ENCODE measurements at places on chromosomes 16 and 17. TPM values are rescaled to one million over a fixed set of nuclear protein-coding genes. Genes with fewer than 3 reads are reported as not detected.
A peak's percentile ranks its signal among the peaks of the same experiment; 100 is the strongest.

Gene NACA2
- not detected for total RNA-seq

- no peak for DNase-seq
- no peaks in the 10 kb centered on the region for H3K4me1 ChIP-seq
- H3K4me3 ChIP-seq = no peak overlapping the region
- H3K27ac ChIP-seq = no peak overlapping the region
- no peaks in the 10 kb centered on the region for H3K36me3 ChIP-seq
Observed at GRCh38 chr17:9932491-9932890, 27.4 kb upstream of the RCVRN start.

Gene SLC5A10
- total RNA-seq = not detected

Gene ESRP2
- 0.27 TPM for total RNA-seq

DNA sequence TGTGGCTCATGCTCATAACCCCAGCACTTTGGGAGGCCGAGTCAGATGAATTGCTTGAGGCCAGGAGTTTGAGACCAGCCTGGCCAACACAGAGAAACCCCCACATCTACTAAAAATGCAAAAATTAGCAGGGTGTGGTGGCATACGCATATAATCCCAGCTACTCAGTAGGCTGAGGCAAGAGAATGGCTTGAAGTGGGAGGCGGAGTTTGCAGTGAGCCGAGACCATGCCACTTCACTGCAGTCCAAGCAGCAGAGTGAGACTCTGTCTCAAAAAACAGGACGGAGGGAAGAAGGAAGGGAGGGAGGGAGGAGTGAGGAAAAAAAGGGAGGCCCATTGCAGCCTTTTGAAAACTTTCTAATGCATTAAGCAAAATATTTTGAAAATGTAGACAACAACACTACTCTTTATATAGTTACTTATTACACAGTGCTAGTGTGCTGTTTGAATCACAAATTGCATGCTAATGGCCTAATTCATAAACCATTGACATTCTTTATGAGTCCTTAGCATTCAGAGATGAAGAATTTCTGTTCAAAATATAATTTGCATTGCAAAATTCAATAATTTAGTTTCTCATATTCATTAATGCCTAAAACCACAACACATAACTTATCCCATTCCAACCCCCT, 59.4 kb downstream of the TMEM114 start:
- H3K27me3 ChIP-seq = peaks cover 6% of the 10 kb centered on the region
- DNase-seq = no peak
- H3K4me1 ChIP-seq = no peaks in the 10 kb centered on the region
- H3K4me3 ChIP-seq = no peak overlapping the region
- H3K36me3 ChIP-seq = no peaks in the 10 kb centered on the region

- H3K27me3 ChIP-seq = peaks cover 7% of the 10 kb centered on the region
- DNase-seq = no peak
- no peaks in the 10 kb centered on the region for H3K4me1 ChIP-seq
- H3K36me3 ChIP-seq = no peaks in the 10 kb centered on the region
- no peak overlapping the region for H3K4me3 ChIP-seq
Observed at GRCh38 chr17:27976331-27976730, 66.1 kb upstream of the NLK start.

Gene AURKB
- total RNA-seq = 184 TPM

DNA sequence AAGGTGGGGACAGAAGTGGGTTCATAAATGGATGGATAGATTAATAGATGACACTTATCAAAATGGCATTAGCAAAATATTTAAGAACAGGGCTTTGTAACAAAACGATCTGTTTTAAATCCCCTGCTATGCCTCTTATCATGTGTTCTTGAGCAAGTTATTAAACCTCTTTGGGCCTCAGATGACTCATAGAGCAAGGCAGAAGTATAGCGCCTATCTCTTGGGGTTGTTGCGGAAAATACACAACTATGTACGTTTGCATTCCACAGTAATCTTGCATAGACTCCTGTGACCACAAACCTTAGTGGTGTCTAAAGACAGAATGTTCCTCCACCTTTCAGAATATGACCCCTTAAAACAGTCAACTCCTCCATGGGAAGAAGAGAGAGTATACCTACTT, 116.8 kb downstream of the CDYL2 start:
- no peak overlapping the region for H3K27ac ChIP-seq
- H3K4me1 ChIP-seq = peaks cover 15% of the 10 kb centered on the region
- no peak overlapping the region for H3K4me3 ChIP-seq
- H3K27me3 ChIP-seq = no peaks in the 10 kb centered on the region
- peaks cover 9% of the 10 kb centered on the region for H3K36me3 ChIP-seq
- no peak for DNase-seq

Gene KRT27
- total RNA-seq = not detected

GRCh38 chr17:76087531-76087930, 8.5 kb downstream of the ZACN start:
- DNase-seq = no peak
- no peak overlapping the region for H3K27ac ChIP-seq
- no peaks in the 10 kb centered on the region for H3K27me3 ChIP-seq
- H3K4me3 ChIP-seq = no peak overlapping the region
- H3K36me3 ChIP-seq = peaks cover 20% of the 10 kb centered on the region
- no peaks in the 10 kb centered on the region for H3K4me1 ChIP-seq

DNA sequence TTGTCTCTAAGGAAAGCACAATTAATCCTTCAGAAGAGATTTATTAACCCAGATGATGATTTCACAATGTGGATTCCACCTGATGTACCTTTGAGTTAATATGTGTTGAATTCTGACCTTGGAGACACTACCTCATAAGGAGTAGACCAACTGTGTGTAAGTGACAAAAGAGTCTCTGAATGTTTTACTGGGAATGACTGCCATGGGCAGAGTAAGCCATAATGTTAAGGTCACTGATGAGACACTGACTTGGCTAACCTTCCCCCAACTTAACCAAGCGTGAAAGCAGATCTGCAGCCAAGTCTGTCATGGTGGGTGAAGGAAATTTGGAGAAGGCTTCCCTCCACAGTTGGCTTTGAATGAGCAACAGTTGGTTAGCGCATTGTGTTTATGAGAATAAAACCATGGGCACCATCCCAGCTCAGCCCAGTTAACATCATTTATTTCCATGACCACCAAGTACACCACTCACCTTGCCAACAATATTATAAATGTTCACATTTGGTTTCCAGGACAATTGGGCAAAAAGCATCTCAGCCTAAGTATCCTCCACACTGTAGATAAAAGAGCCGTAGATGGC, 618.5 kb downstream of the KCNJ2 start:
- no peaks in the 10 kb centered on the region for H3K27me3 ChIP-seq
- no peaks in the 10 kb centered on the region for H3K4me1 ChIP-seq
- no peak for DNase-seq

DNA sequence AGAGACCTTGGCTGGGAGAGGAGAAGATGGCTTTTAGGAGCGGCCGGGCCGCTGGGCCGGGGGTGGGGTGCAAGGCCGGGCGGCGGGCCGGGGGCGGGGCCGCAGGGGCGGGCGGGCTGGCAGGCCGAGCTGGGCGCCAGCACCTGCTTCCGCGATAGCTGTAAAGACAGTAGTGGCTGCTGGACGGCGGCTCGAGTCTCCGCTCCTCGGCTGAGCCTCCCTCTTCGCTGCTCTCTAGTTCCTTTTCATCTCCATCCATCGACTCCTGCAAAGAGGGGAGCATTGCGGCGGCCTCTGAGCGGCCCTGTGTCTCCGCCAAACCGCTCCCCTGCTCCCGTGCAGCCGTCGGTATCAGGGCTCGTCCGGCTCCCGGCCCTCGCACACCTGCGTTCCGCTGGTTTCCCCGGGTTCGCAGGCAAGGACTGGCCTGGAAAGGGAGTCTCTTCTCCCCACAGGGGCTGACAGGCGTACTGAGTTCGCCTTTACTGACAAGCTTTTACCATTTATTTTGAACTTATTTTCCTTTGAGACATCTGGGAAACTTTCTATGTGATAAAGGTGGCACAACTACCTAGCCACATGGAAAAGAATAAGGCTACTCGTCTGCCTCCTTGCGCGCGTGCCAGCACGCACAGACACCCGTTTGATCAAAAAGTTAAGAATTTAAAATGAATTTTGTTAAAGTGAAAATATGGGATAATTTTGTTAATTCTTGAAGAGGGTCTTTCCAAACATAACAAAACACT, at the start of gene C17orf75:
C17orf75 (minus strand) TSS at position 317 of the 746 bp plus-strand sequence; CDS start at position 283, 34 bp downstream.
- no peaks in the 10 kb centered on the region for H3K27me3 ChIP-seq
- H3K27ac ChIP-seq = peak within 1 kb of the TSS; percentile 87
- peak; percentile 87 for DNase-seq
- peaks cover 9% of the 10 kb centered on the region for H3K36me3 ChIP-seq
- peaks cover 20% of the 10 kb centered on the region for H3K4me1 ChIP-seq

DNA sequence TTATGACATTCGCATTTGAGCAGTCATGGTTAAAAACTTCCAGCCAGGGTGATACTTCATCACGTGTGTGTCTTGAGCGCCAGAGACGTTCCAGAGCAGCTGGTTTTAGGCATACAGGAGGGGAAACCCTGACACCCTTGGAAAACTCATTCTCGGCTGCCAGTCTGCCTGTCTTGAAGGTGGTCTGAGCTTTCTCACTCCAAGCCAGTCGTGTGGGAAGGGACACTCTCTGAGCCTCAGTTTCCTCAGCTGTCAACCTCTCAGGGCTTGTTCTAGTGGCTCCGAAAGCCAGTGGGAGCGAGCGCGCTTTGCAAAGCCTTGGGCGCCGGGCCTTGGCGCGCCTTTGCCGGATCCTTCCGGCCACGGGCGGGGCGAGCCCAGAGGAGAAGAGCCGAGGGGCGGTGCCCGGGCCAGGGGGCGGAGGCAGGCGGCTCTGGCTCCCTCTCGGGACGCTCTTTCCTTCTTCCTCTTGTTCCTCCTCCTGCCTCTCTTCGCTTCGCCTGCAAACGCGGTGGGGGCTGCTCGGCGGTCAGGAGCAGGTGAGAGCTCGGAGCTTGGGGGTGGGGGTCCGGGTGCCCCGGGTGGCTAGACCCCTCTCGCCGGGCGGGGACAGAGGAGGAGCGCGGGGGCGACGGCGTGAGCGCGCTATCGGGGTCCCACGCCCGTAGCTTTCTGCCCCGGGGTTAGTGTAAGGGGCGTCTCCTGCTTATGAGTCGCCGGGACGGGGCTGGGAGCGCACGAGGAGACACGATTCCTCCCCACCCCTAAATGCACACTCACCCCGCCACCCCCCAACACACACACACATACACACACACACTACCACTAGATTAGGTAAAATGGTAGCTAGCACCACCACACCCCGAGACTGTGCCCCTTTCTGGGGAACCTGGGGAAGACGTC, at the start of gene LDAF1:
LDAF1 (plus strand) TSS at position 467 of the 903 bp plus-strand sequence. CDS start 2,509 bp downstream, outside the sequence.
- no peaks in the 10 kb centered on the region for H3K27me3 ChIP-seq
- peak within 1 kb of the TSS; percentile 77 for H3K4me3 ChIP-seq
- H3K36me3 ChIP-seq = peaks cover 8% of the 10 kb centered on the region
- peak within 1 kb of the TSS; percentile 5 for H3K27ac ChIP-seq
- H3K4me1 ChIP-seq = peaks cover 24% of the 10 kb centered on the region

Gene MFAP4
- total RNA-seq = not detected

DNA sequence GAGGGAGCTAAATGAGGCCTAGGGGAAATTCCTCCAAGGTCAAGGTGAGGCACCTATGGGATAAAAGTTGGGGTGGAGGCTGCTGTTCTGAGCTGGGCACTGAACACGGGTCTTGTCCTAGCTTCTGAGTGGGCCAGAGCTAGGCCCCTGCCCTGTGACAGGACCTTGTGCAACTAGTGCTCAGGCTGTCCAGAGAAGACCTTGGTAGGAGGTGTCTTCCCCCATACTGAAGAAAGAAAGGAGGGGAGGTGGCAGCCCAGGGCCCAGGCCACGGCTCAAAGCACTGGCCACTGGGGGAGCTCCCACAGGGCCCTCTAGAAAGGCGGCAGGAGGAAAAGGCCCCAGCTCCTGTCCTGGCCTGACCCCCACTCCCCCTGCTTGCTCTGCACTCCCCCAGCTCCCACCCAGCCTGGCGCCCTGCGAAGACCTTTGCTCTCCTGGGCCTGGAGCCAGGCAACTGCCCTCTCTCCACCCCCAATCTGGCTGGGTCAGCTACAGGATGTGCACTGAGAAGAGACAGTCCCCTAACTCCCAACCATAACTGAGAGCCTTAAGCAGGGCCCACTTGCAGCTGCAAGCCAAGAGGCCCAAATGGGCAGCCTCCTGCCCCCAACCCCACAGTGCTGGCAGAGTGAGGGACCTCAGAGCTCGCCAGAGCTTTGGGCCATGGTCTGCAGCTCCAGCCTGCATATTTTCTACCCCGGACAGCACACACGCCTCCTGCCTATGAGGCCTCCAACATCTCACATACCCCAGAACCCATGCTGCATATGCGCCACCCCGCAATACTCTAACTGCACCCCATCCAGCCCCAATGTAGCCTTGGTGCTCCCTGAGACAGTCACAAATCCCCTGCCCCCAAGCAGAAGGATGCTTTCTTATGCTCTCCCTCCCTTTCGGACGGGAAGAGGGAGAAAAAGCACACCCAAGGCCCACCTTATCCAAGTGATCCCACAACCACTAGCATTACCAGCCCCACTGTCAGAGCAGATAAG, 15.3 kb downstream of the HSD11B2 start:
- H3K27me3 ChIP-seq = no peaks in the 10 kb centered on the region
- no peak for DNase-seq
- H3K27ac ChIP-seq = no peak overlapping the region
- H3K4me3 ChIP-seq = no peak overlapping the region
- H3K4me1 ChIP-seq = no peaks in the 10 kb centered on the region

Gene OR4D1
- 0.17 TPM for total RNA-seq

GRCh38 chr17:20989481-20989880, 53.3 kb downstream of the USP22 start:
- H3K27me3 ChIP-seq = no peaks in the 10 kb centered on the region
- DNase-seq = no peak
- H3K4me3 ChIP-seq = no peak overlapping the region
- no peak overlapping the region for H3K27ac ChIP-seq
- no peaks in the 10 kb centered on the region for H3K36me3 ChIP-seq

- no peak overlapping the region for H3K27ac ChIP-seq
- no peaks in the 10 kb centered on the region for H3K36me3 ChIP-seq
Observed at GRCh38 chr16:1125471-1125870, 27.4 kb upstream of the CACNA1H start.

- peak overlapping the region; percentile 96 for H3K4me3 ChIP-seq
- peak; percentile 33 for DNase-seq
- no peaks in the 10 kb centered on the region for H3K27me3 ChIP-seq
- peaks cover 36% of the 10 kb centered on the region for H3K36me3 ChIP-seq
Observed at GRCh38 chr17:35245196-35245486, 2.3 kb downstream of the SLFN5 start.

Gene KCNJ18
- not detected for total RNA-seq

- no peaks in the 10 kb centered on the region for H3K36me3 ChIP-seq
- no peaks in the 10 kb centered on the region for H3K4me1 ChIP-seq
- no peaks in the 10 kb centered on the region for H3K27me3 ChIP-seq
- no peak for DNase-seq
Observed at GRCh38 chr17:9943343-9943742, 38.3 kb upstream of the RCVRN start.

- H3K36me3 ChIP-seq = no peaks in the 10 kb centered on the region
- no peak for DNase-seq
- H3K27me3 ChIP-seq = peaks cover 4% of the 10 kb centered on the region
- peaks cover 6% of the 10 kb centered on the region for H3K4me1 ChIP-seq
- H3K27ac ChIP-seq = no peak overlapping the region
- H3K4me3 ChIP-seq = no peak overlapping the region
Observed at GRCh38 chr16:66693149-66693548, 3.4 kb downstream of the CMTM4 start.

- no peak overlapping the region for H3K27ac ChIP-seq
- H3K4me1 ChIP-seq = peaks cover 11% of the 10 kb centered on the region
- no peak overlapping the region for H3K4me3 ChIP-seq
- peaks cover 48% of the 10 kb centered on the region for H3K27me3 ChIP-seq
- no peaks in the 10 kb centered on the region for H3K36me3 ChIP-seq
Observed at GRCh38 chr17:7721612-7722011, 4.1 kb downstream of the DNAH2 start.

Data from activated CD4-positive, alpha-beta memory T cell treated with anti-CD3 and anti-CD28 coated beads for 36 hours (primary cell).